Upper lobe of left lung (tissue), 6 donors: ENCODE measurements at places on chromosomes 16 and 17.

DNA sequence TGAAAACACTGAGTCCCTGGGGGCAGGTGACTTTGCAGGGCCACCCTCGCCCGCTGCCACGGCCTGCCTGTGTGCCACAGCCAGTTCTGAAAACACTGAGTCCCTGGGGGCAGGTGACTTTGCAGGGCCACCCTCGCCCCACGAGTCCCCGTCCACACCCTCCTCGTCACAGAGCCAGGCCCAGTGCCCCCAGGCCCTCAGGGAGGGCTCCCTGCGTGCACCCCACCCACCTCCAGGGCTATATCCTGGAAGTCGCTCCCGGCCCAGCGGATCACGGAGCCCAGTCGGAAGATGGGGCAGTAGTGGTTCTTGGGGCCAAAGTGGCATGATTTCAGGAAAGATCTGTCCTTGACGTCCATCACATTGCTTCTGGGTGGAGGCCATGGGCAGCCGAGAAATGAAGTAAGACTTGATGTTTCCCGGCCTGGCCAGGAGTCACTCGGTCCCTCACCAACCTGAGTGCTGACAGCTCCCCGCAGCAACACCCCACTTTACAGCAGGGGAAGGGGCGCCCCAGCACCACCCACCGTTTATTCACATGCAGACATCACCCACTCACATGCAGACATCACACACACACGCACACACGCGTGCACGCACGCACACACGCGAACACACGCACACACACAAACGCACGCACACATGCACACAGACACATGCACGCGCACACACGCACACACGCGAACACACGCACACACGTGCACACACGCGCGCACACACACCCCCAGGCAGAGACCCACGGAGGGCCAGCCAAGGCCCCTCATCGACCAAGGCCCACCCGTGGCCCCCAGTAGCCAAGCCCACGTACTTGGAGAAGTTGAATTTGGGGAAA lies 6.5 kb downstream of the P2RX5 start:
- no peak overlapping the region for H3K27ac ChIP-seq
- no peak for DNase-seq
- no peaks in the 10 kb centered on the region for H3K27me3 ChIP-seq
- H3K4me3 ChIP-seq, result no peak overlapping the region
- no peaks in the 10 kb centered on the region for H3K36me3 ChIP-seq

GRCh38 chr17:1977583-1978395 lies 47.3 kb downstream of the RTN4RL1 start:
- no peaks in the 10 kb centered on the region for H3K36me3 ChIP-seq
- H3K27ac ChIP-seq, result no peak overlapping the region
- no peaks in the 10 kb centered on the region for H3K27me3 ChIP-seq
- H3K4me1 ChIP-seq, result peaks cover 7% of the 10 kb centered on the region
- DNase-seq, result no peak
- H3K4me3 ChIP-seq, result no peak overlapping the region

DNA sequence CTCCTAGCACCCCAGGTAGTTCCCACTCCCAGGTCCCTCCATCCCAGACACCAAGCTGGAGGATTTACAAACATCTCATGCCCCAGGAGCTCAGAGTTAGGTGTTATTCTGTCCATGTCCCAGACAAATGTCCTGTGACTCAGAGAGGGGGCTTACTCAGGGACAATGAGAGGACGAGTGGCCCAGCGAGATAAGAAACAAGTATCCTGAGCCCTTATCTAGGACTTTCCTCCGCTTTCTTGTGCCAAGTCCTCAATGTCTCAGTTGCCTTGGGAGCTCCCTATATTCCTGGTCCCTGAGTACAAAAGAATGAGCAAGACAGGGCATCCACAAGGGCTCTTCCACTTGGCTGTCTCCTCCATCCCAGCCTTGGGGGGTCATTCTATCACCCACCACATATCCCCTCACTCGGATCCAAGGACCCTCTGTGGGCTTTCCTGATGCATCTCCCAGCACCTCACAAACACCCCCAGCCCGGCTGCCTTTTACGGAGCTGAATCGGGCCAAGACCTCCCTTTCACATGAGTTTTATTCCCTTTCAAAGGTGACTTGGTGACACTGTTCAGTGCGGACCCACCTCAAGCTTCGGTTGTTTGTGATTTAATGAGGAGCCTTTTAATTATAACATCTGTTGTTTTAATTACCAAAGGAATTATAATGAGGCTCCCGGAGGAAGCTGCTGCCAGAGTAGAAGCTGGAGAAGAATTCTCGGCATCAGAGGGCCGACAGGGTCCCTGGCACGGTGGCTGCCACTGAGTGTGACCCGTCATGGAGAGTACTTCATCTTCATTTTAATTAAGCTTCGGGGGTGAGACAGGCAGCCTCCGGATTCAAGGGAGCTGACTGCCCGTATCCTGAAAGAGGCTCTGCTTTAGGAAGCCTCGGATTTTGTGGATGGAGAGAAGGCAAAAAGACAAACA lies 121.5 kb downstream of the WSCD1 start:
- H3K27me3 ChIP-seq, result no peaks in the 10 kb centered on the region
- H3K27ac ChIP-seq, result no peak overlapping the region
- no peaks in the 10 kb centered on the region for H3K4me1 ChIP-seq
- H3K4me3 ChIP-seq, result no peak overlapping the region

- no peaks in the 10 kb centered on the region for H3K36me3 ChIP-seq
- H3K27me3 ChIP-seq, result no peaks in the 10 kb centered on the region
- H3K27ac ChIP-seq, result peak overlapping the region; percentile 84
- H3K4me3 ChIP-seq, result peak overlapping the region; percentile 31
- peaks cover 26% of the 10 kb centered on the region for H3K4me1 ChIP-seq
These were observed 1.0 kb downstream of the ZNRF1 start for GRCh38 chr16:74999609-75000480.

GRCh38 chr17:80948019-80948975 lies 43.3 kb upstream of the CHMP6 start:
- peaks cover 59% of the 10 kb centered on the region for H3K36me3 ChIP-seq
- no peaks in the 10 kb centered on the region for H3K27me3 ChIP-seq
- H3K4me3 ChIP-seq, result no peak overlapping the region

DNA sequence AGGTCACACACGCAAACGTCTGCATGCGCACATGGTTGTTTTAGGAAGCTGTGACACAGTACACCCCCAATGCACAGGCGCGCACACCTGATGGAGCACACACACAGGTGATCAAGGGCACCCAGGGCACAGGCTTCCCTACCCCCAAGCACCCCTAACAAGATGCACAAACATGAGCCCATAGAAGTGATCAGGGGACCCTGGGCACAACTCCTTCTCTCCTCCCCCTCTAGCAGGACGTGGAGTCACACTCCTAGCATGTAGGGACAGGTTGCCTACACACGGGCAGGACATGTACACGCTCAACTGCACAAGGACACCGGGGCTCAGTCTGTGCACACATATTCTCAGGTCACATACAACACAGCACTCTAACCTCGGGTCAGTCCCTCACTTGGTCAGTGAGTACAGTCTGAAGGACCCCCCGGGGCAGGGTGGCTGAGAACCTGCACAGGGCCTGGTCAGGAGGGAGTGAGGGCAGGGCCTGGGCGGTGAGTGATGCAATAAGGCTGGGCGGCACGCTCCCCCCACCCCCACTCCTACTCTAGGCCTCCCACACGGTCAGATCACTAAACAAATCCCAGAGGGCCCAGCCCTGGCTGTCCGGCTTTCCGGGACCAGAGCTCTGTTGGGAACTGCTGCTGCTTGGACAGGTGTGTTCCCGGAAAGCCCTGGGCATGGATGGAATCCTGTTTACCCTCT lies 751 bp upstream of the DOC2B start:
- H3K27ac ChIP-seq, result no peak overlapping the region
- H3K4me3 ChIP-seq, result peak overlapping the region; percentile 47
- peaks cover 6% of the 10 kb centered on the region for H3K27me3 ChIP-seq

DNA sequence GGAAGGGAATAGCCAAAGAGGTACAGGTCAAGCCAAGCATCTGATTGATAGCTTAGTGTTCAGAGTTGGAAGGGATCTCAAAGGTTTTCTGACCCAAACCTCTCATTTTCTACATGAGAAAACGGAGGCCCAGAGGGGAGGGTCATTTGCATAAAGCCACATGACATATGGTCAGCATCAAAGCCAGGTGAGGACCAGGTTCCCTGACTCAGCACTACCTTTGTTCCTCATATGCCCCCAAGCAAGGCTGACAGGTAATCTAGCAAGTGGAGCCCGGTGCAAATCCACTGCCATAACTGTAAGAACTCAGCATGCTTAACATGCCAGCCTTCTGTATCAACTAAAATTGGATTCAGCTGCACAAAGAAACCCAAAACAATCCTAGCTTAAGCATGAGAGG lies 28.2 kb upstream of the CCL1 start:
- H3K4me3 ChIP-seq, result no peak overlapping the region
- no peaks in the 10 kb centered on the region for H3K27me3 ChIP-seq
- H3K27ac ChIP-seq, result no peak overlapping the region

GRCh38 chr17:8798176-8798845 lies 854 bp downstream of the MFSD6L start:
- DNase-seq, result no peak
- H3K4me3 ChIP-seq, result no peak overlapping the region
- no peak overlapping the region for H3K27ac ChIP-seq

- no peak overlapping the region for H3K27ac ChIP-seq
- H3K4me3 ChIP-seq, result no peak overlapping the region
- peaks cover under 1% of the 10 kb centered on the region for H3K4me1 ChIP-seq
- H3K36me3 ChIP-seq, result peaks cover 54% of the 10 kb centered on the region
- DNase-seq, result peak; percentile 57
These were observed 6.5 kb downstream of the TBX6 start for GRCh38 chr16:30085247-30085646.

- DNase-seq, result no peak
- H3K4me3 ChIP-seq, result no peak overlapping the region
- no peaks in the 10 kb centered on the region for H3K36me3 ChIP-seq
- no peak overlapping the region for H3K27ac ChIP-seq
- H3K4me1 ChIP-seq, result no peaks in the 10 kb centered on the region
These were observed 410.0 kb downstream of the MAF start for GRCh38 chr16:79190542-79190941.

DNA sequence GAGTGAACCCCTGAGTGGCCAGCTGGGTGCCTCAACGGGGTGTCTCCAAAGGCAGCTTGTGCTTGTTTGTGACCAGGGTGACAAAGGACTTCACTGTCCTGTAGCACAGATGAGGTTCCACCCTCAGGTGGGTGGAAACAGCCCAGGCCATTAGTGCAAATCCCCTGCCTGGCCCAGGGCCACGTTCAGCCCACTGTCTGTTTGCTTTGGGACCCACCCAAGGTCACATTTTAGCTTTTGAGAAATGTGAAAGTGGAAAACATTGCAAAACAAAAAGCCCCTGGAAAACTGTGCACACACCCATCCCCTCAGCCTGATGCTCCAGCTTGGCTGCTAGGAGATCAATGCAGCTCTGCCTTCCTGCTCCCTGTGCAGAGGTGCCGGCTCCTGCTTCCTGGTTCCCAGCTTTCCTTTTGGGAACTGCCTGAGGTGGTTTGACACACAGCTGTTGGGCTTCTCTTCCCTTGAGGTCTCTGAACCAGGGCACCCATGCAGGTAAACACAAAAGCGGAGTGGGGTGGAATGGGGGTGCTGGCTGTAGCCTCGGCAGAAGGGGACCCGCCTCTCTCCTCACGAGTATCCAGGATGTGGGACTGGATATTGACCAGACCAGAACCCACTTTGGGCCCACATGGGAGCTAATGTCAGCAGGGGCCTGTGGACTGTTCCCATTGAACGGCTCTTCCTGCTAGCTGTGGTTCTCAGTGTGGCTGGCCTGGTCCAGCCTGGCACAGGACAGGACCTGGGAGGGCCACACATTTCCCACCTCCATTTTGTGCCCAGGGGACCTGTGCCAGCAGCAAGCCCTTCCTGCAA lies 7.9 kb upstream of the SPHK1 start:
- no peaks in the 10 kb centered on the region for H3K36me3 ChIP-seq
- DNase-seq, result no peak
- H3K27me3 ChIP-seq, result no peaks in the 10 kb centered on the region
- no peak overlapping the region for H3K4me3 ChIP-seq
